ENCODE measurements at places on chromosomes 1 and 21. TPM values are rescaled to one million over a fixed set of nuclear protein-coding genes. Genes with fewer than 3 reads are reported as not detected.
A peak's percentile ranks its signal among the peaks of the same experiment; 100 is the strongest.

The ITLN2 gene
- total RNA-seq: 0.99 TPM

The SLAMF6 gene
- total RNA-seq: not detected

The LCE2A gene
- not detected for total RNA-seq

The ASTN1 gene
- total RNA-seq: 1.8 TPM

The ANGPTL1 gene
- 0.43 TPM for total RNA-seq

The MARK1 gene
- total RNA-seq: 14.3 TPM

The CDK18 gene
- 19.3 TPM for total RNA-seq

The PEAR1 gene
- 11.7 TPM for total RNA-seq

- peak overlapping the region; percentile 71 for H3K27ac ChIP-seq
- DNase-seq: no peak
- no peaks in the 10 kb centered on the region for H3K27me3 ChIP-seq
- peaks cover 22% of the 10 kb centered on the region for H3K36me3 ChIP-seq
Observed at GRCh38 chr1:29002792-29003191, 88.4 kb downstream of the EPB41 start.

DNA sequence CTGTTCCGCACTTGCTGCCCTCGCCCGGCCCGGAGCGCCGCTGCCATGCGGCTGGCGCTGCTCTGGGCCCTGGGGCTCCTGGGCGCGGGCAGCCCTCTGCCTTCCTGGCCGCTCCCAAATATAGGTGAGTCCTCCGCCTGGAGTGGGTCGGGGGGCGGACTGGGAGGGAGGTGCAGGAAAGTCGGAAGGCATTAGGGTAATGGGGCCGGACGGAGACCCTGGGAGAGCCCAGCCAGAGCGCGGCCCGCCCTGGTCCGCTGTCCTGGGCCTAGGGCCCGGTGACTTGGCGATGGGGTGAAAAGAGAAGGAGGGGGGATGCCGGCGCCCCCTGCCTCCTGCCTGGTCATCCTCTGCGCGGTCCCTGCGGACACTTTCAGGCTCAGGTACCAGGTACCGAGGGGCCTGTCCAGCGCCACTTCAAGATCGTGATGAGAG lies 243 bp downstream of the ADAM15 start:
- no peak for DNase-seq
- H3K27me3 ChIP-seq: no peaks in the 10 kb centered on the region
- H3K27ac ChIP-seq: no peak overlapping the region
- H3K36me3 ChIP-seq: no peaks in the 10 kb centered on the region
- H3K4me3 ChIP-seq: peak overlapping the region; percentile 82

GRCh38 chr1:228833911-228834688 lies 98.8 kb downstream of the RHOU start:
- DNase-seq: no peak
- H3K27ac ChIP-seq: peak overlapping the region; percentile 37
- H3K4me1 ChIP-seq: peaks cover 62% of the 10 kb centered on the region
- no peak overlapping the region for H3K4me3 ChIP-seq
- H3K27me3 ChIP-seq: no peaks in the 10 kb centered on the region

DNA sequence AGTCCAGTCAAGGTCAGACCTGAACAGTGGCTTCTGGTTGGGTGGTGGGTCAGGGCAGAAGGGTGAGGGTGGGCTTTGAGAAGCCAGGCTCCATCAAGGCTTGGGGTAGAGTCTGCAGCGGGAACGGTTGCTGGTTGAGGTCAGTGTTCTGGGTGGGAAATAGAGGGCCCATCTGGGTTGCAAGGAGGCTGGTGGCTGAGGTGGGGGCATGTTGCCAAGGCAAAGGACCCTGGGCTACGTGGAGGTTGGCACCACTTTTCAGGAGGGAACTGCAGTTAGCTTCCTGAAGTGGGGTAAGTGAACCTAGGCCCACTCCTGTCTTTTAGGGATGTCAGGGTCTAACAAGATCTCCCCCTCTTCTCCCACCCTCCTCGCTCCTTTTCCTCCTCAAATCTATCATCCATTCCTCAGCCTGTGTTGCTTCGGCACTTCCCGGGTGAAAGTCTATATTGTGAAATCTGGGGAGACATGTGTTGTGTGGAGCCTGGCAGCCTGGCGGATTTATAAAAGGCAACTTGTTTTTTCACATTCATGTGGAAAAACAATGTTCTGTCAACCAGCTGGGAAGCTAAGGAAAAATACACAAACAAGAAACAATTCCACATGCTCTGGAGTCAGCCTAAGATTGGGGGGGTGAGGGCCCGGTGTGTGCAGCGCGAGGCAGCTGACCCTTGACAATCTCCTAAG lies 1.5 kb downstream of the IL22RA1 start:
- no peak overlapping the region for H3K4me3 ChIP-seq
- peaks cover 11% of the 10 kb centered on the region for H3K4me1 ChIP-seq
- no peaks in the 10 kb centered on the region for H3K27me3 ChIP-seq
- peaks cover 2% of the 10 kb centered on the region for H3K36me3 ChIP-seq
- H3K27ac ChIP-seq: no peak overlapping the region

DNA sequence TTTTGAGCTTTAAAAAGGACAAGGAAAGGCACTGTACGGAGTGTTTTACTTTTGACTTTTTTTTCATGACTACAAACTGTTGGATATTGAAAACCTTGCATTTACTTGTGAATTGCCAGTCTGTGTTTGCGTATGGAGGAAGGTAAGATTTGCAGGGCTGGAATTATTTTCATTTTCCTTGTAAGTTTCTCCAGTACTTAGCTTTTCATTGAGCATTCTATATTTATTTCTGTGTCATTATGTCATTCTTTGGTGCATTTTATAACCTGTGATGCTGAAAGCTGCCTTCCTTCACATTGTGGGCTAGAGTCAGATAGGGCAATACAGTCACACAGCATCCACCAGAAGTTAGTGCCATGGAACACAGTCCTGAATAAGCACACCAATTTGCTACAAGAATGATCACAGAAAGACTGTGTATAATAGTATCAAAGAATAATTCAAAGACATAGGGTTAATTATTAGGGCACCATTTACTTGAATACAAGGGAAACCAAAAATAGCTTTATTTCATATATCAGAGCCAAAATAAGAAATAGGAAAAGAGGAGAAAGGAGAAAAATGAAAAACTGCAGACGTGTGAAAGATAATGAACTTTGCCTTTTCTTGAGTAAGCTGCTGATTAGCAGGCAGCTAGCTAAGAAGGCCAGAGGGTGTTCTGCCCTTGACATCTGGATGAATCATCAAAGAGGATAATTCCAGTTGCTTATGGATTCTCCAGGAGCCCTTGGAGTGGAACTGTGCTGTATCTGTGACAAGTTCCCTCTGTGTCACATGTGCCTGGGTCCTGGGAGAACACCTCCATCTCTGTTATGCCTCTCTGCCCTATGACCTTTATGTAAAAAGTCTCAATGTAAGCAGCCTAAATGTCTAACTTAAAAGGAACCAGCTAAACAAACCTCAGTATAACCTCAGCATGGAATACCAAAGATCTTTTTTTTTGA lies 8.0 kb upstream of the FAM20B start:
- H3K27me3 ChIP-seq: no peaks in the 10 kb centered on the region
- peaks cover 24% of the 10 kb centered on the region for H3K4me1 ChIP-seq
- H3K27ac ChIP-seq: peak overlapping the region; percentile 47
- H3K36me3 ChIP-seq: no peaks in the 10 kb centered on the region

- no peak overlapping the region for H3K4me3 ChIP-seq
- no peak for DNase-seq
- no peaks in the 10 kb centered on the region for H3K27me3 ChIP-seq
- no peaks in the 10 kb centered on the region for H3K36me3 ChIP-seq
Observed at GRCh38 chr1:221912230-221912629, 170.3 kb upstream of the DUSP10 start.

- H3K36me3 ChIP-seq: no peaks in the 10 kb centered on the region
- peak; percentile 87 for DNase-seq
- no peak overlapping the region for H3K27ac ChIP-seq
- H3K4me1 ChIP-seq: peaks cover 9% of the 10 kb centered on the region
Observed at GRCh38 chr1:160193091-160193819, 2.9 kb downstream of the CASQ1 start.

DNA sequence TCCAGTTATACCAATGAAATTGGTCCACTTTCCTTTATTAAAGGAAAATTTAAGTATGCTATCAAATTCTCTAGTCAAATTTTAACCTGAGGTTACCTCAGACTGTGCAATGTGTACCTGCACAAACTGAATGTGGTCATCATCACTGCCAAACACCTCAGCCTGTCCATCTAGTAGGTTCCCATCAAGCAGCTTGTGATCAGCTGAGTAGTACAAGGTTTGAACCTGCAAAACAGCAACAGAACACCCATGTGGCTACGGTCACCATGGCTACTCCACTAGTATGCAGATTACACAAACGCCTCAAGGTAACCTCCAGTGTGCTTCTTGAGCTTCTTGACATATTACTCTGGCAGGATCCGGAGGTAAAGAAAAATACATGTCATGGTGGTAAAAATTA lies 11.6 kb downstream of the IVNS1ABP start:
- DNase-seq: no peak
- H3K4me3 ChIP-seq: no peak overlapping the region
- H3K27ac ChIP-seq: no peak overlapping the region
- H3K4me1 ChIP-seq: no peaks in the 10 kb centered on the region

- peaks cover 3% of the 10 kb centered on the region for H3K27me3 ChIP-seq
- DNase-seq: no peak
- no peak overlapping the region for H3K27ac ChIP-seq
- H3K4me3 ChIP-seq: no peak overlapping the region
- peaks cover 5% of the 10 kb centered on the region for H3K36me3 ChIP-seq
Observed at GRCh38 chr1:205240118-205240517, 12.4 kb downstream of the TMCC2 start.

GRCh38 chr1:94953107-94953506 lies 26.2 kb upstream of the CNN3 start:
- peaks cover 57% of the 10 kb centered on the region for H3K4me1 ChIP-seq
- no peak for DNase-seq

GRCh38 chr1:203554071-203554470 lies 60.1 kb downstream of the OPTC start:
- H3K27me3 ChIP-seq: no peaks in the 10 kb centered on the region
- peaks cover 60% of the 10 kb centered on the region for H3K4me1 ChIP-seq
- DNase-seq: no peak

DNA sequence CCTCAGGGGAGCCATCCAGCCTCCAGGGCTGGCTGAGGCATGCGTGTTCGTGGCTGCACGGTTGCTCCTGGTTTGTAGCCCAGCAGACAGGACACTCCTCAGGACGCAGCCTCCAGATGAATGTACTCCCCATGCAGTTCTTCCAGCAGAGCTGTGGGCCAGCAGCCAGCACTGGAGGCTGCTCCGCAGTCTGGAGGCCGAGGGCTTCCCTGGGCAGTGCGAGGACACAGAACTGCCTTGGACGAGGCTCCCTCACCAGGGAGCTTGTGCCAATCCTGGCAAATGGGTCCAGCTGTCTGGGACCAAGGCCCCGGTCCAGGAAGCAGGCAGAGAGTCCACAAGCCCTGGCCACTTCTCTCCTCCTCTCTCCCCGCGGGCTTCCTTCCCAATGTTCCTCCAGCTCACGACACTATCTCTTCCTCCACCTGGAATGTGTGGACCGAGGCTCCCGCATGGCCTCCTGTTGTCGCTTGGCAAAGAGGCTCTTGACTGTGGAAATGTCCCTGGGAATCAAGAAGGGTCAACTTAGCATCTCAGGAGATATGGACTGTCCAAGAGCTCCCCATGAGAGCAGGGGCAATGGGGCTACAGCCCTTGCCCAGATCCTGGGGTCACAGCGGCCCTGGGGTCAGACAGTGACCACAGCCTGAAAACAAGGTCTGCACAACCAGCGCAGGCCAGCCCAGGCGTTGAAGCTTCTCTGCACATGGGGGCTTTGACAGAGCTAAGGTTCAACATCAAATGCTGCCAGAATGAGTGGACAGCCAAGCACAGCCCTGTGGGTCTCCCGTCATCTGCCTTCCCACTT lies 5.3 kb downstream of the EDN2 start:
- no peaks in the 10 kb centered on the region for H3K27me3 ChIP-seq
- DNase-seq: no peak
- H3K4me1 ChIP-seq: peaks cover 39% of the 10 kb centered on the region

GRCh38 chr1:214075999-214076707 lies 88.4 kb downstream of the PROX1 start:
- H3K4me1 ChIP-seq: peaks cover 29% of the 10 kb centered on the region
- no peak for DNase-seq

DNA sequence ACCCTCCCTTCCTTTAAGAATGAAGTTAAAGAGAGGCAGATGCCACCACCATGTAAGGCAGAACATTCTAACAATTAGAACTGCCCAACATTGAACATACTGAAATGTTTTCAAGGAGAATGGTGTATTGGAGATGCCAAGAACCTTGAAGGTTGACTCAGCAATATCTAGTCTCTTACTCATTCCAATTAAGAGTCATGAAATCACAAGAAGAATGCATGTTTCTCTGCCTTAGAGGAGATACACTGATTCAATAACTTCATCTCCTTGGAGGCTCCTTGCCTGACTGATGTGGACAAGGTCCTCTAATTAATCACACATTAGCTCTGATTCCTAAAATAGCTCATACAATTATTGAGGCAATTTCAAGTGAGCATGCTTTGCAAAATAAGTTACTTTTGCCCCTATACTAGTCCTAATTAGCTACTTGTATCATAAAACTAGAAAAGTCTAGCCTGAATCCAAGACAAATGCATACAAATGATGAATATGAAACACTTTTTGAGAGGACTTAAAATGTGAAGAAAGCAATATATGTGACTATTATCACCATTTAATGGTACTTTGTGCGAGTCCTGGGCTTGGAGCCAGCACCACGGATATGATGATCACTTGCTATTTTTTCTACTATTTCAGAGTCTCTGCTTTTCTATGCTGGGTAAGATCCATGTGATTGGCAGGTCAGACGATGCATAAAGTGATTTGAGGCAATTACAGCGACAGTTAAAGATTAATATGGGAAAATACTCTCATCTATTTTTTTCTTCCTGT lies 114.5 kb downstream of the DSCAM start:
- peaks cover 12% of the 10 kb centered on the region for H3K4me1 ChIP-seq
- no peak overlapping the region for H3K4me3 ChIP-seq
- no peak for DNase-seq
- no peaks in the 10 kb centered on the region for H3K27me3 ChIP-seq
- H3K27ac ChIP-seq: no peak overlapping the region
- H3K36me3 ChIP-seq: no peaks in the 10 kb centered on the region

DNA sequence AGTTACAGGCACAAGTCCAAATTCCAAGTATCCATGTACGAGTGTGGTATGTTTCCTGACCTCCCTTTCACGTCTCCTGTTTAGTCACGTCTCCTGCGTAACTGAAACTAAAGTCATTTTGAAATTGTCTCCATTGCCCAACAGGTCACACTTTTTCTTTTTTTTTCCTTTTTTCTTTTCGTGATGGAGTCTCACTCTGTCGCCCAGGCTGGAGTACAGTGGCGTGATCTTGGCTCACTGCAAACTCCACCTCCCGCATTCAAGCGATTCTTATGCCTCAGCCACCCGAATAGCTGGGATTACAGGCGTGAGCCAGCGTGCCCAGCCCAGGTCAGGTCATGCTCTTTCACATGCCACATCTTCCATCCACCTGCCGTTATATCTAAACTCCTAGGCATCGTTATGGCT lies 38.2 kb downstream of the L1TD1 start:
- H3K4me1 ChIP-seq: peaks cover 34% of the 10 kb centered on the region
- H3K27ac ChIP-seq: no peak overlapping the region
- no peak for DNase-seq
- H3K27me3 ChIP-seq: no peaks in the 10 kb centered on the region

DNA sequence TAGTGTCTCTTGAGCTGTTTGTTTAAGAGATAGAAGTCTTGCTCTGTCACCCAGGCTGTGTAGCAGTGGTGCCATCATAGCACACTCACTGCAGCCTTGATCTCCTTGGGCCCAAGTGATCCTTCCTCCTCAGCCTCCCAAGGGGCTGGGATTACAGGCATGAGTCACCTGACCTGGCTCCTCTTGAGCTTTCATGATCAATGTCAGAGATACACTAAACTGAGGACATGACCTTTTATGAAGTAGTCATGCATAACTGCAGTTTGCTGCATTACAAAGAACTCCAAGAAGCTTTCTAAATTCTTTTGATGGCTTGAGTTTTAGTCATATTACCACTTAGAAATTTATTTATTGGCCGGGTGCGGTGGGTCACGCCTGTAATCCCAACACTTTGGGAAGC lies 77.7 kb downstream of the CC2D1B start:
- H3K27me3 ChIP-seq: no peaks in the 10 kb centered on the region
- no peak overlapping the region for H3K27ac ChIP-seq
- no peak for DNase-seq
- H3K4me3 ChIP-seq: no peak overlapping the region

Measured in type B pancreatic cell (in vitro differentiated cells).